Kasumi-1 (cell line): ENCODE measurements at places on chromosomes 1 and 21.
A peak's percentile ranks its signal among the peaks of the same experiment; 100 is the strongest.

GRCh38 chr1:17011092-17011438, 663 bp downstream of the ATP13A2 start:
- DNase-seq = no peak

- peak; percentile 57 for DNase-seq
Measured at GRCh38 chr1:206808615-206809014, 36.3 kb upstream of the IL10 start.

- no peak for DNase-seq
Measured at GRCh38 chr1:16631248-16632043, 18.1 kb upstream of the NBPF1 start.

GRCh38 chr1:113416496-113416895, 26.2 kb downstream of the MAGI3 start:
- no peak for DNase-seq

DNA sequence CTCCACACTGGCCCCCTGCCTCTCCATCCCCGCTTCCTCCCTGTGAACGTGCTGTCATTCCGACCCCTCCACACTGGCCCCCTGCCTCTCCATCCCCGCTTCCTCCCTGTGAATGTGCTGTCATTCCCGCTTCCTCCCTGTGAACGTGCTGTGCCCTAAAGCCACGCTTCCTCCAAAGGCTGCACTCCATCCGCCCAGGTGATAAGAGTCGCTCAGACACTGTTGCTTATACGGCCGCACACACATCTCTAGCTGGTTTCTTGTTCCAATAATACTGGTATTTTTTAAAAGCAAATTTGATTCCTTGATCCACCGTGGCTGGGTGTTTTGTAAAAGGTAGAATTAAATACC, 39.3 kb upstream of the TSPEAR start:
- no peak for DNase-seq

GRCh38 chr21:45719177-45719802, 75.8 kb downstream of the PCBP3 start:
- no peak for DNase-seq
